ENCODE measurements at places on chromosomes 7 and 10. TPM values are rescaled to one million over a fixed set of nuclear protein-coding genes. Genes with fewer than 3 reads are reported as not detected.

GRCh38 chr7:140260352-140261104, 83.7 kb upstream of the KDM7A start:
- no peak for DNase-seq

GRCh38 chr7:79723833-79724618, 270.6 kb upstream of the MAGI2 start:
- no peak for DNase-seq

RSU1 gene
- total RNA-seq: 77.4 TPM

HKDC1 gene
- total RNA-seq: 0.13 TPM

Measured in dermis microvascular lymphatic vessel endothelial cell (primary cell).